ENCODE measurements at places on chromosomes 4 and X. TPM values are rescaled to one million over a fixed set of nuclear protein-coding genes. Genes with fewer than 3 reads are reported as not detected.

DNA sequence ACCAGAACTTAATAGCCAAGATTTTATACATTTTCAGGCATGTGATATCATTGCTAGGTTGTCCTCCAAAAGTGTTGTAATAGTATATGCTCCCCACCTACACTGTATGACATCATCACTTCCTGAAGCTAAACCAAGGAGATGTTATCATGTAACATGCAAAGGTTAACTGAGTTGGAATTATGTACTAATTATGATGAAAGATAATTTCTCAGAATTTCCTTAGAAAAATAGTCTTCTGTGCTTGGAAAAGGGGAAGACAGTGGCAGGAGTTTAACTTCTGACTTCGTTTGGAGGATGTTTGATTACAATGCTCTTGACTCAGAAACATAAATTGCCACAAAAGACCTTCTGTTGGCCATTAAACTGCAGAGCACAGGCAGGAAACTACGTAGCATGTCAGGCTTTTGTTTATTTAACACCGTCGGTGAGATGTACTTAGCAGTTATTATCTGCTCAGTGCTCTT, 83.6 kb upstream of the GUCY1A1 start:
- no peak for DNase-seq

GRCh38 chr4:53478671-53479456, 101.4 kb downstream of the FIP1L1 start:
- DNase-seq, result no peak

- DNase-seq, result no peak
Observed at GRCh38 chrX:41723826-41724225, at the start of gene GPR82. TSS of gene GPR82 (plus strand) at chrX:41724181. CDS start at chrX:41727027, 2,846 bp downstream.

DNA sequence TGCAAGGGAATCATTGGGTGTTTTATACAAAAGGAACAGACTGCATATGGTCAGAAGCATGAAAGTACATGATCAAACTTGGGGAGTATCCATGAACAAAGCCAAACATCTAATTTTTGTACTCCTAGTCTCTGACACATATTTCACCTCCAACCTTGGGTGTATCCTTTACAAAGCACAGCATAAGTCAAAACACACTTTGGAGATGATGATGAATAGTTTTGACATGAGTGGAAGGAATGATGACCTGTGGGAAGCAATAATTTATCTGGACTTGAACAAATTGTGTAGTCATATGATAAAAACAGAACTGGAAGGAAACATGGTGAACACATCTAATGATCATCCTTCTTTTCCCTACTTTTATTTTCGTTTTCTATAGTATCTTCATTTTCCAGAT, 108.7 kb upstream of the PLS3 start:
- DNase-seq, result no peak

GRCh38 chrX:138504273-138504672, 207.2 kb downstream of the FGF13 start:
- no peak for DNase-seq

GRCh38 chrX:105527759-105528158, 294.6 kb upstream of the NRK start:
- DNase-seq, result no peak

DNA sequence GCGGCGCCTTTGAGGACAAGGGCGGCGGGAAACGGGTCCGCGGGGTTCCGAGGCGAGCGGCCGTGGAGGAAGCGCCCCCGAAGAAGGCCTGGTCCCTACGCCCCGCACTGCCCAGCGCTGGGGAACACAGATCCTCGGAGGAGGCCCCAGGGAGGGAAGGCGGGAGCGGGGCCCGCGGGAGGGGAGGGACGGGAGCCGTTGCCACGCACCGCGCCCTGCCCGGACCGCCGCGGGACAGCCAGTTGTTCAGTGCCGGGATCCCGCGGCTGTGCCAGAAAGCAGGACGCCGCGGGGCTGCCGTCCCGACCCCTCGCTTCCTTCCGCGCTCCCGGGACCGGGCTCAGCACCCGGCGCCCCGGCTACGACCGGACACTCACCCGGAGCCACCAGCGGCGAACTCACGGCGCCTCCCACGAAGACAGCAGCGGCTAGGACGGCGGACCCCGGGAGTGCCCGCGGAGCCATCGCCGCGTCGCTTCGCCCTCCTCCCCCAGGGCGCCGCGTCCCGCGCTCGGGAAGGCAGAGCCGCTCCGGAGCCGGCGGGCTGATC, 278 bp downstream of the RELL1 start:
- peak; percentile 65 for DNase-seq

DNA sequence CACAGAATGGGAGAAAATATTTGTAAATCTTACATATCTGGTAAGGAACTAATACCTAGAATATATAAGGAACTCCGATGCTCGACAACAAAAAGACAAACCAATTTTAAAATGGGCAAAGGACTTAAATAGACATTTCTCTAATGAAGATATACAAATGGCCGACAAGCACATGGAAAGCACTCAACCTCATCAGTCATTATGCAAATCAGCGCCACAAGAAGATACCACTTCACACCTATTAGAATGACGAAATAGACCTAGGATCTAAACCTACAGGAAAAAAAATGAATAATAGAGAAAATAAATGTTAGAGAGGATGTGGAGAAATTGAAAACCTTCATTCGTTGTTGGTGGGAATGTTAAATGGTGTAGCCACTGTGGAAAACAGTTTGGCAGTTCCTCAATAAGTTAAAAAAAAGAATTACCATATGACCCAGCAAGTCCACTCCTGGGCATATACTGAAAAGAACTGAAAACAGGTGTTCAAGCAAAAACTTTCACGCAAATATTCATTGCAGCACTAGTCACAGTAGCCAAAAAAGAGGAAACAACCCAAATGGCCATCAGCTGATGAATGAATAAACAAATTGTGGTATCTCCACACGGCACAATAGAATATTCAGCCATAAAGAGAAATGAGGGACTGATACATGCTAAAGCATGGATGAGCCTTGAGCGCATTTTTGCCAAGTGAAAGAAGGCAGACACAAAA, 57.3 kb upstream of the WDR19 start:
- DNase-seq, result no peak

The SPIN2A gene
- 0.54 TPM for total RNA-seq

The FAM9C gene
- total RNA-seq, result not detected

The STK32B gene
- total RNA-seq, result not detected
